ENCODE measurements at places on chromosomes 4 and X.

DNA sequence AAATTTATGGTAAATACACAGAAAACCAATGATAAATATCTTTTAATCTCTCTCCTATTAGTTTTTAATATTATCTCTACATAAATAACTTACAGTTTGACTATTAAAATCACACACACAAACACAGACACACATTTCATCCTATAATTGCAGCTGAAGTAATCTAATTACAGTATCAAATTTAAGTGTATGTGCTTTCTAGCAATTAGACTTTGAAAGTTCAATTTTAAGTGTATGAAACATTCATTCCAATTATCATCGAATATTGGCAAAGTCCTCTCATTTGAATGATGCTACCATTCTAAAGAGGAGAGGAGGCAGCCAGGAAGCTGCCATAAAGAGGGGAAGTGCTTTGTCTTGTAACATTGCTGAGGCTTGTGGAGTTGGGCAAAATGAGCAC is 221.2 kb upstream of the PABPC4L start:
- no peak for DNase-seq

DNA sequence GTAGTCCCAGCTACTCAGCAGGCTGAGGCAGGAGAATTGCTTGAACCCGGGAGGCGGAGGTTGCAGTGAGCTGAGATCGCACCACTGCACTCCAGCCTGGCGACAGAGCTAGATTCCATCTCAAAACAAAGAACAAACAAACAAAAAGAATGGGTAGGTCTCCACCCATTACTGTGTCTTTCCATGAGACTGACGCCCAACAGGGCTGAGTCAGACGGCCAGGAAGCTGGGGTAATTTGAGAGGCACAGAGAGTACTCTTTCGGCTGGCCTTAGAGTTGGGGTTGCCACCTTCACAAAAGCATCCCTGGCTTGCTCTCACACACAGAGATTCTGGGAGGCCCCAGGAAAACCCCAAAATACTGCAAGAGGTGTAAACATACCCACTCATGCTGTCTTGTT is 72.0 kb upstream of the DHRSX start:
- DNase-seq: no peak

DNA sequence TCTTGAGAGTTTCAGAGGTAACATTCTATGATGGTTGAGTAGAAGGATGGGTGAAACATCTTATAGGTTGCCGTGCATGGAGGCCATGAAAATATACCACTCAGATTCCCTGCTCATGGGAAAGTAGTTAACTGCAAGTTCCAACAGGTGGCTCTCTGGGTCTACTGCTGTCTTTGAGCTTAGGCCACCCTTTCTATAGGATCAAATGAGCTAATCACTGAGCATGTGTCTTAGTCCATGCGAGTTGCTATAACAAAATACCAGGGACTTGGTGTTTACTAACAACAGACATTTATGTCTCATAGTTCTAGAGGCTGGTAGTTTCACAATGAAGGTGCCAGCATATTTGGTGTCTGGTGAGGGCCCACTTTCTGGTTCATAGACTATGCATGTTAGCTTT is 144.8 kb upstream of the UNC5C start:
- DNase-seq: no peak

- no peak for DNase-seq
Measured at GRCh38 chr4:149706942-149707341, 108.7 kb downstream of the IQCM start.

GRCh38 chr4:116217781-116218180 is 867.6 kb downstream of the TRAM1L1 start:
- DNase-seq: no peak

DNA sequence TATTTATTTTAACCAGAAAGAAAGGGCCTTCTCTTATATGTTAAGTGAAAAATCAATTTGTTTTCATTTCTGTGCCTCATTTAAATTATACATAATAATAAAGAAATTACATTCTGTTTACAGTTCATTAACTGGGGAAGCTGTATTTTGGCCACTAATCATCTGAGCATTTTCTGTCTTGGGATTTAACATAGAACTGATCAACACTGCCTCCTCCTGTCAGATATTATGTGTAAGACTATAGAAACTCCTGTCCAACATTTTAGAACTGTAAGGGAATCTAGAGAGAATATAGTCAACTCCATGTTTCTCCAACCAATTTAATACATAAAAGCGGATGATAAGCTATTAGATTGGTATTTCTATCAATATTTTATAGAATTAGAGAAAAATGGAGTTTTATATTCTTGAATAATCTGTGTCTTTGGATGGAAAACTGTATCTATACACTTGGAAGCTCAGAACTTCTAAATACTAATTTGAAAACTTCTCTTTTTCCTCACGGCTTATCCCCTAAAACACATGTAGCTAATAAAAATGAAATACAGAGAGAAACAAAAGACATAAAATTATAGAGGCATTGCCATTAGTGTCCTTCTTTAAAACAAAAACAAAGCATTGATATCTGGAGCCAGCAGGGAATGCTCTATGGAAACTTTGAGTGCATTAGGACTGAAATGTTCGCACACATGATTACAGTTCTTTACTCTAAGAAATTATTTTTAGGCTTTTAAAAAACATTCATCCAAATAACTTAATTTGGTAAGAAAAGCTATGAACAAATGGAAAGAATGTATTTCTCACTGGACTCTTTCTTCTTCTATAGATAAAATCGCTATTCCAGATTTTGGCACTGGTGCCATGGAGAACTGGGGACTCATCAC is 33.1 kb downstream of the ENPEP start:
- DNase-seq: no peak

DNA sequence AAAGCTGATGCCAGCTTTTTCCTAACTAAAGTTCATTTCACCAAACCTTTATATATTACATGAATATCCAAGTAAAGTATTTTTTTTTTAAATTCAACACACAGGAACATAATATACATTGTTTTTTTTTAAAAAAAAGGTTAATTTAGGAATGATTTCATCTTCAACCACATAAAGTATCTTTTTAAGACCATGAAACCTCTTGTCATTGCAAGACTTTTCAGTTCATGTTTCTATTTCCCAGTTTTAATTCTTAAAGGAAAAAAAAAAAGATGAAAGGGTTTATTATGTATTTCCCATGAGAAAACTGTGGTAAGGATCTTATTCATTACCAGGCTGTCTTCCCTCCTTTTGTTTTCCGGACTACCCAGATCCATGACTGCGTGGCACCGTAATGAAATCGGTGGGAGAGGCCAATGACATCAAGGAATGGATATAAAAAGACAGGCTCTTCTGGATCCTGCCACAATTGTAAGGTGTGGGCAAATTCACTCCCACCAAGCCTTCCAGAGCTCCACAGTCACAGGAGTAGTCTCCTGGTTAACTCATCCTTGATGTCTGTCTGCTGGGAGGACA is 84.7 kb upstream of the CBR4 start:
- DNase-seq: no peak
